ENCODE measurements at places on chromosomes 12 and 14. TPM values are rescaled to one million over a fixed set of nuclear protein-coding genes. Genes with fewer than 3 reads are reported as not detected.

DNA sequence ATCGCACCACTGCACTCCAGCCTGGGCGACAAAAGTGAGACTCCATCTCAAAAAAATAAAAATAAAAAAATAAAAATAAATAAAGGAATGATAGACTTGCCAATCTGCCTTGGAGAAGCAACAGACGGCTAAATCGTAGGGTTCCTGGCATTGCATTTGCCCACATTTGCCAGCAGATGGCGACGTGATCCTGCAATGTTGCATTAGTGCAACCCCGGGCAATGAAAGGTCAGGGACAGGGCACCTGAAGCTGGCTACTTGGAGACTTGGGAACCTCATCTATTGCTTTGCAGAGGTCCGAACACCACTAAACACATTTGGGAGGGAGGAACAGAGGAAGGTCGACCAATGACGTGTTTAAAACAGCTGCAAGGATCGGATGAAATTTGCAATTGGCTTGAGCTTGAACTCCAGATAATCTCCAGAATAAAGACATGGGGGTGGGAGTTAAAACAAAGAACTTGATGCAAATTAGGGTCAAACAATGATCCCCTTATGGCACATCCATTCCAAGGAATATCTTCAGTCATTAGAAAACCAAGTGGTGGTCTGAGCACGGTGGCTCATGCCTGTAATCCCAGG is 34.6 kb downstream of the SPRING1 start:
- no peaks in the 10 kb centered on the region for H3K4me1 ChIP-seq
- H3K4me3 ChIP-seq: no peak overlapping the region
- H3K27ac ChIP-seq: no peak overlapping the region
- DNase-seq: peak; percentile 61

- DNase-seq: no peak
- H3K27me3 ChIP-seq: no peaks in the 10 kb centered on the region
- no peak overlapping the region for H3K4me3 ChIP-seq
- no peaks in the 10 kb centered on the region for H3K4me1 ChIP-seq
- no peaks in the 10 kb centered on the region for H3K36me3 ChIP-seq
Measured at GRCh38 chr14:57796556-57796955, 69.3 kb downstream of the SLC35F4 start.

- peaks cover under 1% of the 10 kb centered on the region for H3K36me3 ChIP-seq
- H3K27me3 ChIP-seq: no peaks in the 10 kb centered on the region
- peak; percentile 69 for DNase-seq
- H3K27ac ChIP-seq: no peak overlapping the region
Measured at GRCh38 chr12:2853626-2854025, 3.2 kb downstream of the TEX52 start.

DNA sequence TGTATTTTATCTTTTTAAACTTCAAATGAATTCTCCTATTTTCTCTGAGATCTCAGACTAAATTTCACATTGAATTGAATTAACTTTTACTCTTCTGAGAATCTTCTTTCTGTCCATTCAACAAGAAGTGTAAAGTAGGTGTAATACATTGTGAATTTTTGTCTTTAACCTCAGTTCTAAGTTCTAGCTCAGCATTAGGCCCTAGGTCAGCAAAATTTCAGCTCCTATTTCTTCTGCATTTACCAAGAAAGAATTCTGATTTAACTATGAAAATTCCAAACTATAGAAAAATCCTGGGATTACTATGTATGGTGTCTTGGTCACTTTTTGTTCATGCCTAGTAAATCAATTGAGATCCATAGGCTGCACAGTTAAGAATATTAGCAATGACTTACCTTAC is 110.9 kb upstream of the MYF6 start:
- no peaks in the 10 kb centered on the region for H3K27me3 ChIP-seq
- H3K27ac ChIP-seq: no peak overlapping the region
- H3K4me3 ChIP-seq: no peak overlapping the region
- DNase-seq: no peak

DNA sequence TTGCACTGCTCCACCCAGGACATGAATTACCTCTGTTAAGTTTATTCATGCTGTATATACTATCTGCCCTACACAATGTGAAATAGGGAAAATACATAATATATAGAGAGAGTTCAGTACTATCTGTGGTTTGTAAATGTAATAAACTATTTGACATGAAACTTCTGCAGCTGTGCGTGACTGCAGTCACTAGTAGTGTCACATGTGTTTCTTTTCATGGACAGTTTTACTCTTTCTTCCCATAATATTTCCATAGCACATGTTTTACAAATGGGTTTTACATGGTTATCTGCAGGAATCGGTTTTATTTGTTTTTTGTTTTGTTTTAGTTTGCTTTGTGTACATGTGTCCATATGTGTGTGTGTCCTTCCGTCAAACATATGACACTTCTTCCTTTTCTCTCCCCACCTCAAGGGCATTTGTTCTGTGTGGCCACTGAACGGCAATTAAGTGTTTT is 1644.1 kb upstream of the FLRT2 start:
- no peak overlapping the region for H3K4me3 ChIP-seq
- no peak for DNase-seq
- H3K36me3 ChIP-seq: no peaks in the 10 kb centered on the region
- no peaks in the 10 kb centered on the region for H3K4me1 ChIP-seq
- no peak overlapping the region for H3K27ac ChIP-seq

The CSRP2 gene
- 12.7 TPM for total RNA-seq

The JAG2 gene
- 139 TPM for total RNA-seq

Measured in endothelial cell of umbilical vein (primary cell).